ENCODE measurements at places on chromosomes 1 and 21.

DNA sequence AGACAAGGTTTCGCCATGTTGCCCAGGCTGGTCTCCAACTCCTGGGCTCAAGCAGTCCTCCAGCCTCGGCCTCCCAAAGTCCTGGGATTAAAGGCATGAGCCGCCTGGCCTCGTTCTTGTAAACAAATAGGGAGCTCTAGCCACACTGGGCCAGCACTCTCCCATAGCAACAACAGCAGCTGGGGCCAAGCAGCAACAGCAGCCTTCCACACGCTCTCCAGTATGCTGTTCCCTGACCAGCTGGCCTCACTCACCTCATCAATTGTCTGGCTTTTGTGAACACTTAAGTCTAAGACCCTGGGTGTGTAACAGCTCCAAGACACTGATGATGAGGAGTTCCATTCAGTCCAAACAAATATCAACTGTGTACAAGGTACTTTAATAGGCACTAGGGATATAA, 16.9 kb upstream of the GLIS1 start:
- no peak for DNase-seq

DNA sequence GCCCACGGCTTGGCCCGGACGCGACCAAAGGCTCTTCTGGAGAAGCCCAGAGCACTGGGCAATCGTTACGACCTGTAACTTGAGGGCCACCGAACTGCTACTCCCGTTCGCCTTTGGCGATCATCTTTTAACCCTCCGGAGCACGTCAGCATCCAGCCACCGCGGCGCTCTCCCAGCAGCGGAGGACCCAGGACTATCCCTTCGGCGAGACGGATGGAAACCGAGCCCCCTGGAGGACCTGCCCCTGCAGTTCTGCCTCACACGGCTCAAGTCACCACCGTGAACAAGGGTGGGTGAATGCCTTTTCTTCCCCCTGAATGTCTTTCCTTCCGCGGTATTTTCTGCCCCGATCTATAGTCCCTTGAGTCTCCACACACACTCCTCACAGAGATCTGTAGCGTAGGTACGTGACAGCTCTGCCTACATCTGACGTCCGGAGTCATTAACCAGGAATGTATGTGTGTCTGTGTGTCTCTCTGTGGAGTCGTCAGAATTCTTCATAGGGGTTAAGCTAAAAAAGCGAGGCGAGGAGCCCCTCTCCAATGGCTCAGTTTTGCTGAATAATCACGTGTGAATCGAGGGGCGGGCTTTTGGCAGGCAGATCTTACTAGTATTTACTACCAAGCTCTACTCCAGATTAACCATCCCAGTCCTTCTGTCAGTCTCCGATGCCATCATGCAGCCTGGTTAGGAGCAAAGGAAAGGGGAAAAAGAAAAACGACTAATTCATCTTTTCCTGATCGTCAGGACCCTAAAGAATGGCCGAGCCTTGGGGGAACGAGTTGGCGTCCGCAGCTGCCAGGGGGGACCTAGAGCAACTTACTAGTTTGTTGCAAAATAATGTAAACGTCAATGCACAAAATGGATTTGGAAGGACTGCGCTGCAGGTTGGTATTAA, at the start of gene CDKN2C:
CDKN2C (plus strand) TSS at position 635 of the 898 bp plus-strand sequence; CDS start at position 759, 124 bp downstream.
- peak; percentile 67 for DNase-seq

DNA sequence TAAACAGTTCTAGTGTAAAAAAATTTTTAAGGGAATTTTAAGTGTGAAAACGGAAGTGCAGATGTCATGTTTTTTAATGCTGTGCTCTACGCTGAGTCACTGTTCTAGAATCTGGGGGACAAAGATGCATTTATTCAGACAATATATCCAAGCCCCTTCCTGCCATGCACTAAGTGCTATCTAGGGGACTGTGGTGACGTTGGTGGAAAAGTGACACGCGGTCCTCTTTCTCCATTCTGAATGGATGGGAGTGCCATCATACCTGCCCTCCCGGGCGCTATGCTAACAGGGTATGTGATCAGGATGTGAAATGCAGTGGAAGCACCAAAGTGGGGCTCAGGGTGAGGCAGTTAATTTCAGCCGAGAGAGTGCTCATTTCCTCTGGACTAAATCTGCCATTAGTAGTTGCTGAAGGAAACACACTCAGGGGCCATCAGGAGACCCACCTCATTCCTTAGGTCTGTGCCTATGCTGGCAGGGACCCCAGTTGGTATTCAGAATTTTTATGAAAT, 6.6 kb downstream of the C1orf226 start:
- no peak for DNase-seq

- DNase-seq = no peak
These were observed 64.5 kb upstream of the ABCG1 start for GRCh38 chr21:42154237-42155044.

GRCh38 chr1:205279986-205280385, 41.6 kb downstream of the NUAK2 start:
- no peak for DNase-seq

GRCh38 chr1:207822124-207822601, 70.3 kb downstream of the CD46 start:
- DNase-seq = no peak

- DNase-seq = no peak
These were observed 9.2 kb upstream of the TFF1 start for GRCh38 chr21:42375506-42375905.

DNA sequence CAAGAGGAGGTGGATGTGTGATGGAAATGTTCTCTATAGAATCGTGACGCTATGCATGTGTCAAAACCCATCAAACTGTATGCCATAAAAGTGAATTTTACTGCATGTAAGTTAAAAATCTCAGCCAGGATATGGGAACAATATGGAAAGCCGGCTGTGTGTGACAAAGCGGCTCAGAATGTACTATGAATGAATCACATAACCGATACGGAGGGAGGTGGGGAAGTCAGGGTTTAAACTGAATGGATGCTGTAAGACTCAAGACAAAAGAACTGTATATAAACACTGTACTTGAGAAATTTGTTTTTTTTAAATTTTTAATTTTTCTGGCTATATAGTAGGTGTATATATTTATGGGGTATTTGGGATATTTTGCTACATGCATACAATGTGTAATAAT, 111.6 kb upstream of the PDE4B start:
- DNase-seq = peak; percentile 39

DNA sequence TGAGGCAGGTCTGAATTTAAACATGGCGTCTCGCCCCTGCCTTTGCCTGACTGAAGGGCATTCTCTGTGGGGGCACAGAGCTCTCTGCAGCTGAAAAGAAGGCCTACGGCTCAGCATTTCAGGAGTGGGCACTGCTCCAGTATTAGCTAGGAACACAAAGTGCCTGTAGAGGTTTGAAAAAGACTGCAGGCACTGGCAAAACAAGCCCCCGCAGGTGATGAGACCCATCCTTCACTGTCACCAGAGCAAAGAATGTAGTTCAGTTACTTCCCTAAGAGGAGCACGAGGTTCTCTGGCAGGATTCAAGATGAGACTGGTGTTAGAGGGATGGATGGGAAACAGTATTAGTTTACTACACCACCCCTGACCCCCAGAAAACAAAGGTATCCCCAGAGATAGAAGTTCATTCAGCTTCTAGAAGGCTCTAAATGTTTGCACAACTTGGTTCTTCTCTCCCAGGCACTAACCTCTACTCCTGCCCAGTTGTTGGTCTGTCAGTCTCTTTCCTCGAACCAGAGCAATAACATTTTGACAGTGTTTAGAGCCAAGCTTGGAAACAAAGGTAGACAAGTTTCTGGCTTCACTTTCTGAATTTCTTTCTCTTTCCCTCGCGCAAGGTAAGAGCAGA, 101.9 kb upstream of the KCNE2 start:
- DNase-seq = no peak

DNA sequence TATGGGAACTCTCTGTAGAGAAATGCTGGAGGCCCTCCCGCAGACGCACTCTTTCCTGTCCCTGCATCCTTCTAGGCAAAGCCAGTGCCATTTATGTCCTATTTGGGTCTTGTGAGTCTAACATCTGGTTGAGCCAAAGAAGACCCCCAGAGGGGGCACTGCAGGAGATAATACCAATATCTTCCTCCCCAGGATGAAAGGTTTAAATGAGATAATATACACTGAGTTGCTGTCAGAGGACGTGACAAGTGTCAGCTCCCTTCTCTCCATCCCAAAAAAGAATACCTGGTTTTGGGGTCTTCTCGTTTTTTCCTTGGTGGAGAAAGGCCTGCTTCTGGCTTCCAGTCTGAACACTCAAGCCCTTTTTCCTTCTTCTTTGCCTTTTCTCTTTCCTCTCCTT, 7.6 kb downstream of the TCEA3 start:
- no peak for DNase-seq

- no peak for DNase-seq
These were observed 225.4 kb downstream of the RHOU start for GRCh38 chr1:228960705-228961104.

GRCh38 chr1:19436716-19437476, 48.4 kb downstream of the CAPZB start:
- DNase-seq = no peak

- DNase-seq = no peak
These were observed 22.1 kb downstream of the UMODL1 start for GRCh38 chr21:42093186-42093585.

DNA sequence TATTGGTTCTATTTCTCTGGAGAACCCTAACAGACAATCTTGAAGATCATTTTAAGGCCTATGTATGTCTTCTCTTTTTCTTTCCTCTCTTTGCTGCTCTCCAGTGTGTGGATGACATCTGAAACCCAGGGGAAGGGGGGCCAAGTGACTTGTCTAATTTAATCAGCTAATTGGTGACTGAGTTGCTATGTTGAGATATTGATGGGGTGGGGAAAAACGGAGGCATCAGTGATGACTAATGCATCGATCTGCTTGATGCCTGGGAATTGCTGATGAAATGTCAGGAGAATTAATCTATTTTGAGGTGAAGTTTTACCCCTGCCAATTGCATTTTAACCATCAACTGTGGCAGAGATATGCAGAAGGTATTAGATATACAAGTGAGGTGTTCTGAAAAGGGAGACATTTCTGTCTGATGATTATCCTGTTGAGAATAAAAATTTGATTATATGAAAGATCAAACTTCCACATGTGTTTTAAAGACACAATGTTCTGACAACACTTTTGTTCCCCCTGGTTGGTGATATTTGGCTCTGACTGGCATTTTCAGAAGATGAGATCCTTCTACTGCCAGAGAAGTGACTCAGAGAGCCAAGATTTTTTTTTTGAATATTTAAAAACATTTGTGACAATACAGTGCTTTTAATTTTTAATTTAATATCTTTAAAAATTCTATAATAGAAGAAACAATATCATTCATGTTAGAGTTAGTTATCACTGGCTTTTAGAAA, 18.7 kb upstream of the PTGFR start:
- DNase-seq = no peak

DNA sequence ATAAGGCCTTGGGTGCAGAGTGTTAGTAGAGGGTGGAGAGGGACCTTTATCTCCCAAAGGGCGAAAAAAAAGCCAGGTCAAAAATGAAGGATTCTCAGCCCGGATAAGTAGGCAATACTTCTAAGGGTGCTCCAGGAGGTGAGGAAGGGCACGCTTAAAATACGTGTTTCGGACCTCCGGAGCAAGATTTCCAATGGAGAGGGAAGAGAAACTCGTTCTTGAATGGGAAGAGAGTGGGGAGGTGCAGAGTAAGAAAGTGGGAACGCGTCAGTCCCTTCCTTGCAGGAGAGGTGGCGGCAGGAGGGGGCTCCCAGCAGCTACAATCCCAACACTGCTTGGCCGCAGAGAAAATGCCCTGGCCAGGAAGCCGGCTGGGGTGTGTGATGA, 581 bp downstream of the EFCAB14 start:
- DNase-seq = no peak

- no peak for DNase-seq
These were observed 806.4 kb downstream of the USP25 start for GRCh38 chr21:16536140-16536539.

DNA sequence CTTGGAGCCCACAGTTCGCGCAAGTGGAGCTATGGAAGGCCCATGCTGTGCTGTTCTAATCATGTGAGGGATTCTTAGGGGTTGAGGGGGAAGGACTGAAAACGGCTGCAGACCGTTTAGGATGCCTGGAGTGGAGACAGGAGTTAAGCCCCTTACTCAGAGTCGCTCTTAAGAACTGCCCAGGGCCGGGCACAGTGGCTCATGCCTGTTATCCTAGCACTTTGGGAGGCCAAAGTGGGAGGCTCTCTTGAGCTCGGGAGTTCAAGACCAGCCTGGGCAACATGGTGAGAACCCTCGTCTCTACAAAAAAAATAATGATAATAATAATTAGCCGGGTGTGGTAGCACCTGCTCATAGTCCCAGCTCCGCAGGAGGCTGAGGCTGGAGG, 1.1 kb downstream of the ZNF672 start:
- no peak for DNase-seq

GRCh38 chr1:104064399-104064798, 314.7 kb downstream of the AMY1C start:
- DNase-seq = no peak

- no peak for DNase-seq
These were observed 16.0 kb upstream of the TBX15 start for GRCh38 chr1:119004129-119004527.

GRCh38 chr1:50195205-50195604, 86.5 kb downstream of the ELAVL4 start:
- no peak for DNase-seq

DNA sequence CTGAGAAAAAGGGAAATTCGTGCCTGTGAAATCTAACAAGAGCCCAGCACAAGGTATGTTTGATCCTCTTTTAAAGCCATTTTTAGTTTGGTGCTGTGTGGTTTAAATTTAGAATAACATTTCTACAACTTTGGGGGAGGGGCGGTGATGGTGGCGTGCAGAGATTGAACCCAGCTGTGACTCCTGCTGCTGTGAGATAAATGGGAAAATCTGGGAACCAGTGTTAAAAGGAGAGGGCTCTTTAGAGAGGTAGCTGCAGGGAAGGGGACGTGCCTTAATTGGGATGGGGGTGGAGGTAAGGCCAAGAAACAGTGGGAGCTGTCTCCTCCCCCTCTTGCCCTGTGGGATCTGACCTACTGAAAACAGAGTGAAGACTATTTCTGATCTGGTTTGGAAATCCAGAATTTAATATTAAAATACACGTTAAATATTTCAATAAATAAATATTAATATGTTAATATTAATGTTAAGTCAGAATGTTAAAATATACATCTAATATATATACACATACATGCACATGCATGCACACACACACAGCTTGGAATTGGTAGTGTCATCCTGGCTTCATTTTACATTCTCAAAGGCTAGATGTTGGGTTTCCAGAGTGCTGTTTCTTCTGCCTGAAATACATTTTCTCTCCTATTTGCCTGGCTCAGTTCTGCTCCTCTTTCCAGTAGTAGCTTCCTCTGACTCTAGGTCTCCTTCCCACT, 30.1 kb upstream of the DNAJC6 start:
- DNase-seq = no peak

- no peak for DNase-seq
These were observed 269.7 kb downstream of the FOXD2 start for GRCh38 chr1:47707503-47707902.

- peak; percentile 81 for DNase-seq
These were observed 118.4 kb downstream of the CRYAA start for GRCh38 chr21:43287111-43287760.

- peak; percentile 91 for DNase-seq
These were observed 6.7 kb upstream of the SH2D5 start for GRCh38 chr1:20739225-20739624.

Data from trophoblast cell (in vitro differentiated cells and primary cell).